Right atrium auricular region (tissue), 2 donors: ENCODE measurements at places on chromosomes 3 and 15. TPM values are rescaled to one million over a fixed set of nuclear protein-coding genes. Genes with fewer than 3 reads are reported as not detected.

- H3K4me3 ChIP-seq = no peak overlapping the region
- no peaks in the 10 kb centered on the region for H3K27me3 ChIP-seq
- no peak overlapping the region for H3K27ac ChIP-seq
- no peaks in the 10 kb centered on the region for H3K36me3 ChIP-seq
- no peak for DNase-seq
- H3K4me1 ChIP-seq = no peaks in the 10 kb centered on the region
These were observed 21.4 kb downstream of the BTLA start for GRCh38 chr3:112477891-112478290.

DNA sequence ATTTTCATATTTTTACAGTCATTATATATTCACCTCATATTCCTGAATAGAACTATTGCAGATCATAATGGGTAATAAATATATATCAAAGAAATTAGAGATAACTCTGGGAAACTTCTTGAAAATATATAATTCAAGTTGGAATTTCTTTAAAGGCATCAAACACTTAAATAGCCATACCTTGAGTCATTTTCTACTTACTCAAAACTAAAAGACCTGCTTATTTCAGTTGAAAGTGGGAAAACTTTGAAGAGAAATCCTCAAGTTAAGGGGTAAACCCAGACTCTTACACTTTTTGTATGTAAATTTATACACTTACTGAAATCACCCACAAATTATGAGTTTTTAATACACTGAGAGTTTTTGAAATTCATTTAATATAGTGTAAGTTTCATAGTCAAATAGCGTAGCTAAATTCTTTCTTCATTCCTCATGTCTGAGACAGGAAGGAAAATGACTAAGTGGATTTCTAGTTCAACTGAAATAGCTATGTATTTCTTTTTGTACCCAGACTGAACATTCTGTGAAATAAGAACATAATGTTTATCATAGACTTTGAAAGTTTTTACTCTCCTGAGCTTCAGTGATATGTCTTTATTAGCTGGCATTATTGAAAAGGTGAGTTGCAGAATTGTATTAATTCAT is 4.6 kb upstream of the ALCAM start:
- DNase-seq = no peak
- no peak overlapping the region for H3K27ac ChIP-seq
- no peak overlapping the region for H3K4me3 ChIP-seq
- peaks cover 15% of the 10 kb centered on the region for H3K4me1 ChIP-seq
- no peaks in the 10 kb centered on the region for H3K36me3 ChIP-seq
- no peaks in the 10 kb centered on the region for H3K27me3 ChIP-seq

- H3K4me3 ChIP-seq = no peak overlapping the region
- no peaks in the 10 kb centered on the region for H3K36me3 ChIP-seq
- H3K27ac ChIP-seq = no peak overlapping the region
- no peaks in the 10 kb centered on the region for H3K27me3 ChIP-seq
- no peaks in the 10 kb centered on the region for H3K4me1 ChIP-seq
These were observed 1121.5 kb downstream of the NAALADL2 start for GRCh38 chr3:175980486-175981090.

GRCh38 chr3:107987036-107987939 is 103.5 kb downstream of the CD47 start:
- H3K4me3 ChIP-seq = no peak overlapping the region
- H3K27ac ChIP-seq = peak overlapping the region; percentile 29
- H3K4me1 ChIP-seq = no peaks in the 10 kb centered on the region
- H3K36me3 ChIP-seq = no peaks in the 10 kb centered on the region

DNA sequence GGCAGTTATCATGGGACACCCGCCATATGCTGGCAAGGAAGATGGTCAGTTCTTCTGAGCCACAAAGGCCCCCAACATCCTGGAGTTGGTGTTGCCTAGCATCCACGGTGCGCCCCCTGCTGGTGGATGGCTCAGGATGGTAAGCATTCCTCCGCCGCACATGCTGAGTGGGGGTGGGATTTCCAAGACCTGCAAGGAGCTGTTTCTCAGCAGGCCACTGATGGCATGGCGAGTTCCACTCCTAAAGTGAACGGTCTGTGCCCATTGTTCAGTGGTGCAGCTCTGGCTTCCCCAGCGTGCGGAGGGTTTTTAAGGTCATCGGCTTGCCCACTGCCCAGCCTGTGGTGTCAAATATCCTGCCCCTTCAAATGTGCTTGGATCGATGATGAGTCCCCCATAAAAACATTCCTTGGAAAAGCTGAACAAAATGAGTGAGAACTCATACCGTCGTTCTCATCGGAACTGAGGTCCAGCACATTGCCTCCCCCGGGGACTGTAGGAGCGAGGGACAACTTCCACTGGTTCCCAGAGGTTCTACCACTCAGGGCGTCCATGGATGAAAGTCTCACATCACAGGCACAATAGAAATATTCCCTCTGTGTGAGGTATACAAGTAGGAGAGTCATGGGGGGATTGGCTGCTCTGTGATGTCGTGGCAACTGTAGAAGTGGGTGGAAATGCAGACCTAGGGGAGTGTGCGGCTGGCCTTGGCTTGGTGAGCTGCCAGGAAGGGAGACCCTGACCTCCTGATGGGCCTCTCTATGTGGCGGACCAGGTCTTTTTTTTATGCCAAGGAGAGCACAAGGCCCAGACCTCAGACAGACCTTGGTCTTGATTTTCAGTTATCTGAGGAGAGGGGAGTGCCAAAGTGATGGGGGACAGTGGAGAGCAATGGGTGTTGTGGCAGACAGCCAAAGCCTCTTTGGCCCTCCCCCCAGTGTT is 102.0 kb downstream of the SNRPN start:
- peaks cover 100% of the 10 kb centered on the region for H3K36me3 ChIP-seq
- H3K4me3 ChIP-seq = no peak overlapping the region
- DNase-seq = peak; percentile 48
- no peaks in the 10 kb centered on the region for H3K27me3 ChIP-seq

DNA sequence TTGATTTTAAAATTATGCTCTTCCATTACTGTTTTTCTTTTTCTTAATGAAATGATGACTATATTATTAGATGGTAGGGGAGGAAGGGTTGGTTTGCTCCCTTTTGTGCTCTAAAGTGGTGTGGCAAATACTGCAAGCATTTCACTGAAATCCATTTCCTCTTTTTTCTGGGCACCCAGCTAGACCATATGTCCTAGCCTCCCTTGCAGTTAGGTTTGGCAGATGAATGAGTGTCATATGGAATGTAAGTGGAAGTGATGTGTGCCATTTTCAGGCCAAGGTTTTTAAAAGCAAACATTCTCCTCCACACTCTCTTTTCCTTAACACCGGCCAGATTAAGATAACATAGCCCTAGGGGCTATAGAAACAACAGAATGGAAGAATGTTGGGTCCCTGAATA is 363.0 kb downstream of the FGF12 start:
- no peak overlapping the region for H3K27ac ChIP-seq
- H3K36me3 ChIP-seq = no peaks in the 10 kb centered on the region
- no peak for DNase-seq
- H3K4me3 ChIP-seq = no peak overlapping the region
- no peaks in the 10 kb centered on the region for H3K27me3 ChIP-seq
- no peaks in the 10 kb centered on the region for H3K4me1 ChIP-seq

DNA sequence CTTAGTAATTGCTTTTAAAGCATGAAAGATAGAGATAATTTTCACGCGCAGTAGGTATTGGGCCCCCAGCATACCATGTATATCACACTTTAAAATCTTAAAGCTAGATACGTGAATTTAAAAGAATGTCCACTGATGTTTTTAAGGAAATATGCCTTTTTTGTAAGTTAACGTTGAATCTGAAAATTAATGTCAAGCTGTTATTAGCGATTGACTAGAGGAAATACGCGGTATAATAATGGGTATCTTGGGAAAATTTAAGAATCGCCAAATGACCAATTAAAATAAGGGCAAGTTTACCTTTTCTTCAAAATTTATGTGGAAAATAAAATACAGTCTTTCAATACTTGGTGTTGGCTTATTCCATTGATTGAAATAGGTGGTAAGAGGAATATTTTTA is 13.3 kb upstream of the CHD2 start:
- no peak overlapping the region for H3K4me3 ChIP-seq
- peak overlapping the region; percentile 99 for H3K27ac ChIP-seq
- no peak for DNase-seq
- H3K27me3 ChIP-seq = no peaks in the 10 kb centered on the region
- H3K36me3 ChIP-seq = peaks cover 53% of the 10 kb centered on the region

The MORC1 gene
- not detected for total RNA-seq
